KG1 (cell line): ENCODE measurements at places on chromosomes 4 and X.

DNA sequence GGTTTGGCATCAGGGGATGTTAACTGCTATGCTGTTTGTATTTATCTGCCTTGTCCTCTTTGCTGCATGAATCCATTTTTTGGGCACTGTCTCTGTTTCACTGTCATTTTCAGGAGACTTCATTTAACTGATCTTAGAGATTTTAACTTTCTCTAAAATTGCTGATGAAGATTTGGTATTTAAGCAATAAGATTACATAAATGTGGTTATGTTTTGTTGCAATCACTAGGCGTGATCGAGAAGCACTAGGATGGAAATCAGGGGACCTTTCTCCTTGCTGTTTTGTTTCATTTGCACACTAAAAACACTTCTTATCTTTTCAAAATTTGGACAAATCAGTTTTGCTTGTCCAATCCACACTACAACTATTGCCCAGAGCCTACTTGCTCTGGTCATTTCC is 15.4 kb downstream of the CXCL2 start:
- DNase-seq, result no peak

DNA sequence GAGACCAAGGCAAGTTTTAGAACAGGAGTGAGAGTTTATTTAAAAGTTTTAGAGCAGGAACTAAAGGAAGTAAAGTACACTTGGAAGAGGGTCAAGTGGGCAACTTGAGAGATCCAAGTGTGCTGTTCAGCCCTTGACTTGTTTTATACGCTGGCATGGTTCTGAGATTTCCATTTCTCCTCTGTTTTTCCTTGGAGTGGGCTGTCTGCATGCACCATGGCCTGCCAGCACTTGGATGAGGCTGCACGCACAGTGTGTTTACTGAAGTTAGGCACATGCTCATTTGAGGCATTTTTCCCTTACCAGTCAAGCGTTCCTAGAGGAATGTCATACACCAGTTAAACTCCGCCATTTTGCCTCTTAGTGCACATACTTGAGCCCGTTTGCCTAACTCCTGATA is 8.7 kb upstream of the ZNF674 start:
- DNase-seq, result no peak

DNA sequence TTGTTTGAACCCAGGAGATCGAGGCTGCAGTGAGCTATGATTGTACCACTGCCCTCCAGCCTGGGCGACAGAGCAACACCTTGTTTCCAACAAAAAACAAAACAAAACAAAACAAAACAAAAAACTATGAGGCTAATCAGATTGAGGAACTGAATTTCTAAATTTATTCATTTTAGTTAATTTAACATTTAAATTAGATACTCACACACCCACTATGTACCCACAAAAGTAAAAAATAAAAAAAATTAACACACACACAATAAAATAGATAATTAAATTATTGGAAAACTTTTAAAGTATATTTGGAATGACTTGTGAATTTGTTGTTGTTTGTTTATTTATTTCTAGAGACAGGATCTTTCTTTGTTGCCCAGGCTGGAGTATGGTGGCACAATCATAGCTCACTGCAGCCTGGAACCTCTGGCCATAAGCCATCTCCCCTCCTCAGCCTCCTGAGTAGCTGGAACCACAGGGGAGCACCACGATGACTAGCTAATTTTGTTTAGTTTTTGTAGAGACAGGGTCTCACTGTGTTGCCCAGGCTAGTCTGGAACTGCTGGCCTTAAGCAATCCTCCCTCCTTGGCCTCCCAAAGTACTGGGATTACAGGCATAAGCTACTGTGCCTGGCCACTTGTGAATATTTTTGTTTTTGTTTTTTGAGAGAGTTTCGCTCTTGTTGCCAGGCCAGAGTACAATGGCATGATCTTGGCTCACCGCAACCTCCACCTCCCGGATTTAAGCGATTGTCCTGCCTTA is 9.8 kb upstream of the ZNF157 start:
- DNase-seq, result no peak

- DNase-seq, result no peak
These were observed 584.5 kb upstream of the NR3C2 start for GRCh38 chr4:149026696-149027095.

DNA sequence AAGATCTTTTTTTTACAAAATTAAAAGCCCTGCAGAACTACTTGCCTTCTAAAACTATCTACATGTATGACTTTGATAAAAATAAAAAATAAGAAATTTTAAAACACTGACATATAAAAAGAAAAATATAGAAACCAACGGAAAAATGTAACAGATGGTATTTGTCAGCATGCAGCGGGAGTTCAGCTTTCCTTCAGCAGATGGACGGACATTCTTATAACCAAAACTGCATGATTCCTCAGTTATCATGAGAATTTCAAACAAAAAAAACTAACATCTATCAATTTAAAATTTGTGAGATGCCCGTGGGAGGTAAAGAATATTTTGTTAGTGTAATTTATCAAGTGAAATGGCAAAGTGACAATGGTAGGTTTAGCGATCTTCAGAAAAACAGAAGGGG is 23.2 kb downstream of the RWDD4 start:
- DNase-seq, result no peak

DNA sequence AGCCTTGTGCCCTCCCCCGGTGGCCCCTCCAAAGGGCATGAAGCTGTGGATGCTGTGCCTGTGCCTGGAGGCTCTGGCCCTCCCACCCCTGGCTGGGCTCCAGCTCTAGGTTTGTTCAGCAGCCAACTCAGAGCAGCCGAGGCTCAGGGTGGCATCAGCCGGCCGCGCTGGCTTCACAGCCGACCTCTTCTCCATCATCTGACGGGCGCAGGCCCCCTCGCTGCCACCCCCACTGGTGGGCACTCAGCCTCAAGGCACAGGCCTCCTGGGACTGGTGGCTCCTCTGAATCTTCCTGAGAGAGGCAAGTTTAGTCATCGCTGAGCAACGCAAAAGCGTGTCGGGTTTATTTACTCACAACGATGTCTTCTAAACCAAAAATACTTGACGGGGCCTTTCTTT is 46.0 kb downstream of the PCGF3 start:
- DNase-seq, result no peak

DNA sequence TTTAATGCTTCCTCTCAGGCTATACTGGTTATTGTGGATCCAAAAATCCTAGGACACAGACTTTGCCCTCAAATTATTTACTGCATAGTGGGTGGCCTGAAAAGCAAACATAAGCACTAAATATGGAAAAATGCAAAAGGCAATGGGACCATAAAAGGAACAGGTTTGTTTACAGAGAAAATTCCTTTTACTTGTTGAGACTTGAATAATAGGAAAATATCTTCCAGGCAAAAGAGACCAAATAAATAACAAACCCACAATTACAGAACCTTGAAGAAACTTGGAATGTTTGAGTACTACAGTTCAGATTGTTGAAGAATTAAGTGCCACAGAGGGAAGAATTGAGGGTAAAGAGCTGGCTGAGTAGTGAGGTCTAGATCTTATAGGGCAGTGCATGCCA is 711.0 kb downstream of the C4orf33 start:
- DNase-seq, result no peak

- no peak for DNase-seq
These were observed 919.6 kb upstream of the DIAPH2 start for GRCh38 chrX:95764972-95765451.

GRCh38 chrX:154487518-154488290 is 1.3 kb upstream of the UBL4A start:
- DNase-seq, result no peak

DNA sequence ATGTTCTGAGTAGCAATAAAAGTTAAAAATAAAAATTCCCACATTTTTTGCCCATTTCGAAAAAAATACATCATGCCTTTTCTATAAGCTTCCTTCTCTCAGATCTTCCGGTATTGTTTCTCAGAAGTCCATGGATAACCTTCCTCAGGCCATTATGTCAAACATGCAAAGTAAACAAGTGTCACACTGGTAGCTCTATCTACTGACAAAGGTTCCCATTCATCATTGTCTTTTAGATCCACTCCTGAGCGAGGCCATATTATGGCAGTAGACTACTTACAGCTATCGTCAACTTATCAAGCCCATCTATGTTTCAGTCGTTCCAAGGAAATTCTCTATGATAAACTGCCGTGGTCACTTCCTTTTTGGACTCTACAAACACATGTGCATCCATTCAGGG is 1068.2 kb downstream of the GLUD2 start:
- no peak for DNase-seq

GRCh38 chrX:153571534-153571908 is 27.4 kb downstream of the CCNQ start:
- no peak for DNase-seq

DNA sequence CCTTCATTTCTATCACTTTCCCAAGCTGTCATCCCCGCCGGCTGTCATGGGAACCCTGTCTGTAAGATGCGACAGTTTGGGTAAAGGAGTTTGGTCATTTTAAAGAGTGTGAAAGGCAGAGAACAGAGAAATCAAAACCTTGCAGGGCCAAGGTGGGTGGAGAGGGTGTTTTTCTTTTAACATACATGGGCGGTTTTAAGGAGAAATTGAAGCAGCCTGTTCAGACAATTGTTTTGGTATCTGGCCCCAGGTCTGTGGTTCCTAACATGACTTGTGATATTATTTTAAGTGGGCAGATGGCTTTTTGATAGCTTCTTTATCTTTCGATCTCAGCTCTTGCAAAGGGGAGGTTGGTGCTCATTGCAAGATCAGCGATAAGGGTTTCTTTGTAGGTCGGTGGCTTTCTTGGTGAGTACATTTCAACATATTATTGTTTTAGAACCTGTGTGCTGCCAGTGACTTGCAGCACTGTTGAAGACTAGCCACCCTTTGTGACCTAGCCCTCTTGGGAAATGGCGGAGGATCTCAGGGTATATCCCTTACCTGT is 3.7 kb downstream of the PPP1R3F start:
- no peak for DNase-seq
